Central memory CD4-positive, alpha-beta T cell (primary cell): ENCODE measurements at places on chromosomes 11 and 22.

DNA sequence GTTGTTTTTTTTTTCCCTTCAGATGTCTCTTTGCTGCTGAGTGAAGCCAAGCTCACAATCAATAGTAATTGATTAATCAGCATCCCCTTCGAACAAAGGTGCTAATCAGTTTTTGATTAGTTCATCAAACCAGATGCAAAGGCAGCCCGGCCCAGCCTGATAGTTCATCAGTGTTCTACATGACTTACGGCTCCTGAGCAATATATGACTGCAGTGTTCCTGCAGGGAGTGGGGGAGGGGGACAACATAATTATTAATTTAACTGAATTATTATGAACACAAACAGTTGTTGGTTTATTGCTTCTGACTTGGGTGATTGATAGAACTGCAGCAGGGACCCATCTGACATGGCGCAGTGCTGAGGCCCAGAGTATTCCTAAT is 315.3 kb downstream of the CADM1 start:
- no peak for DNase-seq

DNA sequence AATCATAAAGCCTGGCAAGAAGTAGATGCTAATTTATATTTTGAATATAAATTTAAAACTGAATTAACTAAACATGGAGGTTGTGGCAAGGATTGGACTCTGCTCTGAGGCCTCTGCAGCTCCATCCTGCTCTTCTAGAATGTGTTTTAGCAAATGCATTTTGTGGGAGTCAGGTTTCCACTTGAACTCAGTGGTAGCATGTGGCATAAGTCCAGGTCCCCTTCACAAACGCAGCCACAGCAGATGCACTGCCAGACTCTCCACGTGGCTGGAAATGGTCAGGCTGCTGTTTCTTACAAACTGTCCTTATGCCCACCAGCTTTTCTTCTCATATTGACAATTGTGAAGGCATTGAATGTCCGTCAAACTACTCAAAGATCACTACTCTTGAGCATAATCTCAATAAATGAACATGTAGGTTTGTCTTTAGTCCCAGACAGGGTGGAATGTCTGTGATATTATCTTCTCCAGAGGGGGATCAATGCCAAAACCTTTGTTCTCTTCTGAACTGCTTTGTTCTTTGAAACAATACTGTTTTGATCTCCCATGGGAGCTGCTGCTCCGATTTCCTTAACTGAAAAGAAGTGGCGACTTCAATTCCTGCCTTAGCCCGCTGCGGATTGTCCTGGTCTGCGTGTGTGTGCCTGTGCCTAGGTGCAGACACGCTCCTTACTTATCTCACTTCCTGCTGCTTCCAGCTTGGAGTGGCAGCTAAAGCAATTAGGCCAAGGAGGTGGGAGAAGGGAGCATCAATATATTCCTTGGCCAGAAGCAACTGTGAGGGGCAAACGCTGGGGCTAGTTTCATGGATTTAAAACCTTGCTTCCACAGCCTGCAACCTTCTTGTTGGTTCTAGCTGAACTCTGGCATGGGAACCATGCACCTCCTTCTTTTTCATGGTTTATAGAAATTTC is 24.2 kb downstream of the EIF4G2 start:
- DNase-seq = no peak

DNA sequence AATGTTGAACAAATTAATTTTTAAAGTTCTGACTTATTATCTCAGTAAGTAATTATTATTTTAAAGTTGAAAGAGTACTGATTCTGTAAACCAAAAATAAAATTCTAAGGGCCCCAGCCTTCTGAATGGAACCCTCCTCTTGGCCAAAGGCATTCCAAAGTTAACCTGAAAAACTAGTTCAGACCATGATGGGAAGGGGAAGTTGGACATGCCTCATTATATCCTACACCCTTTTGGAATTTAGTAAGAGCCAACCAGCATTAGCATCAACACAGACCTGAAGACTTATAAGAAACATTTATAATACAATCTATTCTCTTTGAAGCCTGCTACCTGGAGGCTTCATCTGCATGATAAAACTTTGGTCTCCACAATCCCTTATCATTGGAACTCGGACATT is 18.9 kb downstream of the LGR4 start:
- no peak for DNase-seq

GRCh38 chr22:19958083-19959042 is 16.7 kb upstream of the TXNRD2 start:
- no peak for DNase-seq

- DNase-seq = no peak
Measured at GRCh38 chr11:40187295-40187694, 1272.2 kb downstream of the LRRC4C start.

DNA sequence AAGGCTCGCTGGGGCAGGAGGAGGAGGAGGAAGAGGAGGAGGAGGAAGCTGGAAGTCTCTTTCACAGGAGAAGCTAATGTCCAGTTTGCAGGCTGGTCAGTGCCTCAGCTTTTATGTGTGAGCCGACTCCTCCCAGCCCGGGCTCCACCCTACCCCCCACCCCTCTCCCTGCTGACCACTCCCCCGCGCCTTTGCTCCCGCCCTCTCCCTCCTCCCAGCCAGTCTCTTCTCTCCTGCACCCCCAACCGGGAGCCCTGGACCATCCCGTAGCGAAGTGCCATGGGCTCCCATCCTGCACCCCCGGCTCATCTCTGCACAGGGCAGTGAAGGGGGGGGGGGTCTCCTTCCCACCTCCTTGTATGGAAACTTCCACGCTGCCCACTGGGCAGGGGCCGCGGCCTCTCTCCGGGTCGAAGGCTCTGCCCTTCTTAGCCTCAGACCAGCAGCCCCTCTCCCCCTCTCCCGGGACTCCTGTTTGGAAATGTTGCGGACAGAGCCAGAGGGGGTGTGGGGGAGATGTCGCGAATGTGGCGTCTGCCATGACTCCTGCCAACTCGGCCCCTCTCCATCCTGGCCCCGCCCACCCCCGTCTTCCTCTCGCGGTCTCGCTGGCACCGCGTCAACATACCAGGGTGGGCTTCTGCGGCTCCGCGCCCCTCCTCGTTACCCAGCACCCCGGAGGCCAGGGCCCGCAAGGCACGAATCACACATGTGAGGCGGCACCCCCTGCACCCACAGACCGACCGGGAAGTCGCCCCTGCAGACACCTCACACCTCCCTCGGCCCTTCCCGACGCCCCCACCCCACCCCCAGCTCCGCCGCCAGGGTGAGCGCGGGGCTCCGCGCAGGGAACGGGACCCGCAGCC is 1.8 kb downstream of the IGF2 start:
- DNase-seq = no peak

DNA sequence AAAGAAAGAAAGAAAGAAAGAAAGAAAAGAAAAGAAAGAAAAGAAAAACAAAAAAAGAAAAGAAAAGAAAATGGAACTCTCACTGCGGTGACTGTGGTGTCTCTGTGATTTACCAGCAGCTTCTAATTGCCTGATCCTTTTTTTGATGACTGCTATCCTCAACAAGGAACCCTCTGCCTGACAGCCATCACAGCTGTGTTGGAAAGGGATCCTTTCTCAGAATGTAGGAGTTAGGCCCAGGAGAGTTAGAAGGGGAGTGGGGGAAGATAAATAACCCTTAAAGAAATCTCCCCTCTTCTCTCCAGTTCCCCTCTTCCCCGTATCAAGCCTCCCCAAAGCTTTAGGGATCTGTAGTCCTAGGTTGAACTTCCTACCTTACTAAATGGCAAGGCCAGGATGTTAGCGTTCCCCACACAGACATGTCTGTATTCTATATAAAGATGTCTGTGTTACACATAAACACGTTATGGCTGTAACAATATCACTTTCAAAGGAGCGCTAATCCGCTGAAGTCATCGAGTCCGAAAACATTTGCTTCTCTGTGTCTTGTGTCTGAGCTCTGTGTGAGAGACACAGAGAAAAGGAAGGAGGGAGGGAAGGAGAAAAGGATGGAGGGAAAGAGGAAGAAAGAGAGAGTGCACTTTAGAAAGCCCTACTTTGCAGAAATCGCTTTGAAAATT is 26.8 kb upstream of the WT1 start:
- DNase-seq = no peak

- DNase-seq = no peak
Measured at GRCh38 chr11:371716-372590, 2.7 kb downstream of the B4GALNT4 start.

DNA sequence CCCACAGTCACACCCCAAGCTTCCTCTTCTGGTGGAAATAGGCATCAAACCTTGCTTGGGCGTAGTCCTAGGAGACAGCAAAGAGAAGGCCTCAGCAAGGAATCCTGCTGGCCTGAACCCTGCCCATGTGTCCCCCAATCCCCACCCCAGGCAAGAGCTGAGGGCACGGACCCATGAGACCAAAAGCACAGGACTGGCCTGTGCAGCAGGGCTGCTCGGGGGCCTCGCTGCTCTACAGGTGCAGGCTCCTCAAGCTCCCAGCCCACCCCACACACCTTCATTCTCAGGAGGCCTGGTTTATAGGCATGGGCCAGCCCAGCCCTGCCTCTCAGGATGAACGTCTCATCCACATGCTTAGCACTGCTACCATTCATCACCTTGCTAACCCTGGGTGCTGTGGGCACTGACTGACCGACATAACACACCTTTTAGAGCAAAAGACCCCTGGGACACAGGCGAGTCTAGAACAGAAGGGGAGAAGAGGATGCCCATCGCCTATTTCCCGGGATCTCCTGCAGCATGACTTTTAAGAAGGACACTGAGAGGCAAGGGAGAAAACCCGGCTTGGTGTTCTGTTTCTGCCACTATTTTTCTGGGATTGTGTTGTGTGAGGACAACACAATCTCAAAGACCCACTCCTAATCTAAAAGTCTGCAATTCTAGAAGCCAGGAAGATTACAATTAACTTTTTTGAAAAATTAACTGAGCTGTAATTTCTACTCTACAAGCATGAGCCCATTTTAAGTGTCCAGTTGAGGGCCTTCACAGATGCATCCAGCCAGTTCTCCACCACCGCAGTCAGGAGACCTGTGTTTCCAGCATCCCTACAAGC is 15.4 kb downstream of the TCIRG1 start:
- no peak for DNase-seq

DNA sequence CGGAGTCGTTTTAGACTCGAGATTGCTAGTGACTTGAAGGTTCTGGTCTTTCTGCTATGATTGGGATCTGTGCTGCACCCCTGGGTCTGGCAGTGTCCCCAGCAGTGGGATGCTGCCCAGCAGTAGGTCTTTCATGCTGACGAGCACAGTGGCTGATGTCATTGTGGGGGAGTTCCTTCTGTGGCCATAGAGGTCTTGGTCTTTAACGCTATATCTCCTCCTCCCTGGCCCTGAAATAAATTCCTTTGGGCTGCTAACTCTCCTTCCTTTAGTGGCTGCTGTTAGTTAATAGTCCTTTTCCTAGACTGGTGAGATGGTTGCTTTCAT is 136.3 kb downstream of the TEAD1 start:
- no peak for DNase-seq

GRCh38 chr11:3000032-3000961 is 8.2 kb upstream of the NAP1L4 start:
- DNase-seq = no peak

GRCh38 chr11:115179636-115180035 is 324.6 kb downstream of the CADM1 start:
- no peak for DNase-seq

DNA sequence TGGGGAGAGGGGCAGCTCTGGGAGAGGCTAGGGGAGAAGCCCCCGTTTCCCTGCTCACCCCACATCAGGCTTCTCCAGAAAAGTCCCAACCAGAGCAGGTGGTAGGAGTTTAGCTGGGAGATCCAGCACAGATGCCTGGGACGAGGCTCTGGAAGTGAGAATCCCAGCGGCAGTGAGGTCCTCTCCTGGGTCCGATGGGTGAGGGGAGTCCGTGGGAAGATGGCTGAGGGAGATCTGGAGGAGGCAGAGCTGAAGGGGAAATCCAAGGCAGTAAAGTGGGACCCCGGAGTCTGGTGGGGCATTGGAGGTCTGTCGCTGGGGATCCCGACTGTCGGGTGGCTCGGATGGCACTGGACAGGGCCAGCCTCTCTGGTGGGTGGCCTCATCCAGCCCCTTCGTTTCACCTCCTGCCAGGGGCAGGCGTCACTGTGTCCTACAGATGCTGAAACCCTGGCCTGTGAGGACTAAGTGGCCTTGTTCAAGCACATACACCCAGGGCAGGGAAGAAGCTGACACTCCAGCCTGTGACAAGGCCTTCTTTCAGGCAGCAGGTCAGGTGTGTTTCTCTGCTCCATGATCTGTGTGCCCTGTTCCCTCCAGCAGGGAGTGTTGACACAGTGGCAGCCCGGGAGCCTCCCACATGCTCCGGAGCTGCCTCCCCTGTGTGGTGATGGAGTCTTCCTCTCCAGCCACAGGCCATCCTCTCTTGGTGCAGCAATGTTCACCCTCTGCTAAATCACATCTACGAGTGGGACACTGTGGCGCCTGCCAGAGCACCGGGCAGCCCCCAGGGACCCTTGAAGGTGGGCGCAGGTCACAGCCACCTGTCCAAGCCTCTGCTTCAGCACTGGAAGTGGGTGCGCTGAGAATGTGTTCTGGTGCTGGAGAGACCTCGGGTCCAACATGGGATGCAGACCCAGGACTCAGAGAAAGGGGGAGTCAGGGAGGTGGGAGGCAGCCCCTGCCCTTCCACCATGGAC is 850.8 kb downstream of the BRD1 start:
- DNase-seq = no peak

GRCh38 chr11:17812091-17812864 is 77.7 kb downstream of the KCNC1 start:
- no peak for DNase-seq

DNA sequence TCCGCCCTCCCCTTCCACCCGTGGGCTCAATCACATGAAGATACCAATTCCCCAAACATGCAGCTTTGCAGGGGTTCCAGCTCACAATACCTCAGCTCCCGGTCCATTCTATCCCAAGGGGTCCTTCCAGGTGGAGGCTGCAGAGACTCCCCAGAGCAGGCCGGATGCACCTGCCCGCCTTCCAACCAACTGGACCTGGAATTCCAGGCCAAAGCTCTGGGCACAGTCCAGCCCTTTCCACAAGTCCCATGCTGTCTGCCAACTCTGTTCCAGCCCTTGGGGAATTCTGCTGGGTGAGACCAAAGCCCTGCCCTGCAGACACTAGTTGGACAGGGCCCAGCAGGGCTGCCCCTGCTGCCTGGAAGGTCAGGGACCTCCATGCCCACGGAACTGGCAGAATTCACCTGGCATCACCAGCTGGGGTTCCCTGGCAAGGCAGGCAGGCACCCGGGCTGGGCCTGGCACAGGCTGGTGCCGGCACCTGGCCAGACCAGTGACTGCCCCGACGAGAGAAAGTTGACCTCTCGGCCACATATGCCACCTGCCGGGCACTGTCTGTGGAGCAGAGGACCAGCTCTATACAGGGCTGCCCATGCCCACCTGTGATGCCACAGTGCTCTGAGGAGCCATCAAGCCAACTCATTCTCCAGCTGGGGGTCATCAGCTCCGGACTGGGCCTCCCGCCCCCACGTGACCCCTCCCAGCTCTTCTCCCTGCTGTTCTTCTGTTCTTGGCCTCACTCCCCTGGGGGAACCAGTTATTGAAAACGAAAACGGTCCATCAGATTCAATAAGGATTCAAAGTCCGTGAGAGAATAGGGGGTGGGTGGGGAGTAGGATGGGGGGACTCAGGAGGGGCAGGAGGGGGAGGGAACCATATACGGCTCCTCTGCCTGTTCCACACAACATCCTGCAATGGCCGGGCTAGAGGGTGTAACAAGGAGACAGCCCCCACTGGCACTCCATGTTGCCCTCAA is 4.7 kb downstream of the SYT7 start:
- DNase-seq = no peak
